ENCODE measurements at places on chromosomes 13 and 19.
A peak's percentile ranks its signal among the peaks of the same experiment; 100 is the strongest.

GRCh38 chr13:33789066-33789606 is 28.8 kb upstream of the RFC3 start:
- no peak for DNase-seq

GRCh38 chr13:111559612-111560403 is 239.4 kb downstream of the TEX29 start:
- no peak for DNase-seq

GRCh38 chr13:49495783-49496762 is at the start of gene PHF11:
TSS of gene PHF11 (plus strand) at chr13:49495953. CDS start at chr13:49496002, 49 bp downstream.
- peak; percentile 51 for DNase-seq

DNA sequence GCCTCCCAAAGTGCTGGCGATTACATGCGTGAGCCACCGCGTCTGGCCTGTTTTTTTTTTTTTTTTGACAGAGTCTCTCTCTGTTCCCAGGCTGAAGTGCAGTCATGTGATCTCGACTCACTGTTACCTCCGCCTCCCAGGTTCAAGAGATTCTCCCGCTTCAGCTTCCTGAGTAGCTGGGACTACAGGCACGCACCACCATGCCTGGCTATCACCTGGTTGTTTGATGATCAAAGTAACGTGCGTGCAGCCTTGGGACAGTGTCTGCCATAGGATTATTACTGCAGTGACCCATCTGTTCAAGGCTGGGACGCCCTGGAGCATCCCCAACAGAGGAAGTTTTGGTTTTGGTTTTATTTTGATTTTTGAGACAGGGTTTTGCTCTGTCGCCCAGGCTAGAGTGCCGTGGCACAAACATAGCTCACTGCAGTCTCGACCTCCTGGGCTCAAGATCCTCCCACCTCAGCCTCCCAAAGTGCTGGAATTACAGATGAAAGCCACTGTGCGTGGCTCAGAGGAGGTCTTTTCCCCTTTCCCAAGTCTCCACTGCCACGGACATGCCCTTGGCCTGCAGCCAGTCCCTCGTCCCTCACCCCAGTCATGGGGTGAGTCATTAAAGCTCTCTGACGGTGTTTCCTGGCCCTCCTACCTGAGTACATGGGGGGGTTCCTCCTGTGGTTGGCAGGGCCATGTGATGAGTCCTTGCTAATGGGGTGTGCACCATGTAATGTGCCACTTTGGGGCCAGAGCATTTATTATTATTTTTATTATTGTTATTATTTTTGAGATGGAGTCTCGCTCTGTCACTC is 65.6 kb downstream of the IER2 start:
- DNase-seq, result no peak

DNA sequence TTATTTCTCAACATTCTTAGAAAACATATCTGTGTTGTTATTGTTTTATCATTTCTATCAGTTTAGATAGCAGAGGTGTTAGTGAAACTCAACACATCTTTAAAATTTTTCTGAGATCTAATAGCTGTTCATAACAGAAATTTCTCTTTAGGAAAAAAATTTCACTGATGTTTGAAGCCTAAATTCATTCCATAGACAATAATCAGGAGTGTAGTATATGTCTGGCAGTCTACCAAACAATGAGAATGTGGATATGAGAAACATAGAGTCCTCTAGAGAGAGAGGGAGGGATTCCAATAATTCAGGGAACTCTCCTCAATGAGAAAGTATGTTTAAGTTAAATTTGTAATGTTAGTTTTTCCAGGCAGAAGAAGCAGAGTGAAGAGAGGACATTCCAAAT is 118.2 kb upstream of the EDNRB start:
- no peak for DNase-seq

- DNase-seq, result no peak
Measured at GRCh38 chr13:74117207-74117705, 16.9 kb downstream of the KLF12 start.

GRCh38 chr13:72166102-72166650 is 299.2 kb upstream of the DACH1 start:
- DNase-seq, result no peak

- no peak for DNase-seq
Measured at GRCh38 chr13:29039212-29039611, 219.1 kb downstream of the MTUS2 start.

DNA sequence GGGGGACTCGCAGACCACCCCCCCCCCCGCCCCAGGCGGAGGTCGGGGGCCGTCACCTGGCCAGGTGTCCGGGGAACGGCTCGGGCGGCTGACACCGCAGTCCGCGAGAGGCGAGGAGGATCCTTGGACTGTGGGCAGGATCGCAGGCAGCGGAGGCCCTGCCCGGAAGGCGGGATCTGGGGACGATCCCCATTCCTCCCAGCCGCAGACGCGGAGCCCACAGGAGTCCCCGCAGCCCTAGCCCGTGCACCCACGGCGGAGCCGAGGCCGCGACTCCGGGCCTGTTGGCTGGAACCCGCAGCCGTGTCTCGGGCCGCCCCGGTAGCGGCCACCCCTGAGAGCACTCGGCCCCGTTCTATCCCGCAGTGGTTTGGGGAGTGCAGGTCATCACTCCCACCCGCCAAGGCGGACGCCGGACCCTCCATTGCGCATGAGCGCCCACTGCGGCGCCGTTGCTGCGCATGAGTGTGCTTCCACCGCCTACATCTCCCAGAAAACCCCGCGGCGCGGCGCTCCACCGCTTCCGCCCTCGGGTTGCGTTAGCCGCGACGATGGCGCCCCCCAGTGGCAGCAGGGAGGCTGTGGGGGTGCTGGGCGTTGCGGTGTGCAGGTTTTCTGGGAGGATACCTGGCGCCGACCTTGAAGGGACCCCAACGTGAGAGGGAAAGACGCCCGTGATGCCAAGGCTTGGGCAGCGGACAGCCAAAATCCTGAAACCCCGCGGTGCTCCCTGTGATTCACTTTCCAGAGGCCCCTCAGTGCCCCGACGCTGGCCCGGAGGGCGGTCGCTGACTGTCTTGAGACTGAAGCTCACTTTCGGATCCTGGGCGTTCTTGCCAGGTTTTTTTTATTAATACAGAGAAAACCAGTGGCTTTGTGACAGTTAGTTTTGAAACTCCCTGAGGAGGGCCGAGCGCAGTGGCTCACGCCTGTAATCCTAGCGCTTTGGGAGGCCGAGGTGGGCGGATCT is 4.4 kb upstream of the ZNF329 start:
- DNase-seq, result peak; percentile 77

DNA sequence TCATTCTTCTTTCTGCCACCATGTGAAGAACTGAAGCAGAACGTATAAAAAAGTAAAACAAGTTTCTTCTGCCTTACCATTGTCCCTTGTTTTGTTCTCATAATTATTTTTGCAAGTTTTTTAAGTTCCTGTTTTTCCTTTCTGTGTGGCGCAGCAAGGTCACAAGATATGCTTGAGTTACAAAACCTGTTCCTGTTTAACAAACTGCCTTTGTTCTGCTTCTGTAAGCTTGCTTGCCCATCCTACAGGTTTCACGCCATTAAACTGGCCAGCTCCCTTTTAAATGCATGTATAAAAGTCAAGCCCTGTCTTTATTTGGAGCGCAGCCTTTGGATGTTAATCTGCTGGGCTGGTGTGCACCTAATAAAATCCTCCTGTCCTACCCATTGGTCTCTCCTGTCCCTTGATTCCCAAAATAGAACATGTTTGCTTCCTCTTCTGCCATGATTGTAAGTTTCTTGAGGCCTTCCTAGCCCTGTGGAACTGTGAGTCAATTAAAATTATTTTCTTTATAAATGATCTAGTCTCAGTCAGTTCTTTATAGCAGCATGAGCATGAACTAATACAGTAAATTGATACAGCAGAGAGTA is 1115.4 kb downstream of the SLITRK1 start:
- DNase-seq, result no peak

Data from 8988T (cell line).